Astrocyte of the hippocampus (primary cell): ENCODE measurements at places on chromosomes 16 and 17.
A peak's percentile ranks its signal among the peaks of the same experiment; 100 is the strongest.

GRCh38 chr17:2064980-2065785 lies 10.3 kb downstream of the HIC1 start:
- DNase-seq, result peak; percentile 60

DNA sequence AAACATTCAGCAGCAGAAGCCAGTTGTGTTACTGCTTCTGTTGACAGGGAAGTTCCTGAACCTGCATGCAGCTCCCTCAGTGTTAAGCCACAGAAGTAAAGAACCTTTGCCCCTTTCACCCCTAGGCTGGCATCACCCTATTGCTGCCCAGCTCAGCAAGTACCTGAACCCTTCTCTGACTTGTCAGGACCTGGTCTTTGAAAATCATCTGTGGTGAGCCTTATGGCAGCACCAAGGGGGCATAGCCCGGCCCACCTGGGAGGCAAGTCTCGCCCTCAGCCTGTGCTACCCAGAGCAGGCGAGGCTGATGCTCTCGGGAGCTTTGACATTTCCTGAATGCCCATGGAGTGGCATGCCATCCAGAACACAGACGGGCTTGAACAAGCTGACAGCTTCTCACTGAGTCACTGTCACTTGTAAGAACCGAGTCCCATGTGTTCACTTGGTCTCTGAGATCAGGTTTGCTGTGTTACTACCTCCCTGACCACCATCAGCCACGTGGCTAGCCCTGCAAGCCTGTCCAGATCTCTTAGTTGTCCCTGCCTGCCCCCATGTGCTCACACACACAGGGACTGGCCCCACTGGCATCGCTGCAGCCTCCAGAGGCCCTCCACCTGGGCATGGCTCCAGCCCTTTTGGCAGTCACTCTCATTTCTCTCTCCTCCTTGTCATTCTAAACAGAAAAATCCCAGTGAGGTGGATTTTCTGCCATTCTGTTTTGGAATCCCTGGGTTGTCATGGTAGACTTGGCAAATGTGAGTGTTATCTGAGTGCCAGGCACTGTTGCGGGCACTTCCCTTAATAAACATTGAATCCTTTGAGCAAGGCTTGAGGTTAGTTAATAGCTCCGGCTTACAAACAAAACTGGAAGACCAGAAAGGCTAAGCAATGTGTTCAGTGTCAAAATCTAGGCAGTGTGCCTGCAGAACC lies 2.9 kb upstream of the CARMIL2 start:
- DNase-seq, result peak; percentile 85

DNA sequence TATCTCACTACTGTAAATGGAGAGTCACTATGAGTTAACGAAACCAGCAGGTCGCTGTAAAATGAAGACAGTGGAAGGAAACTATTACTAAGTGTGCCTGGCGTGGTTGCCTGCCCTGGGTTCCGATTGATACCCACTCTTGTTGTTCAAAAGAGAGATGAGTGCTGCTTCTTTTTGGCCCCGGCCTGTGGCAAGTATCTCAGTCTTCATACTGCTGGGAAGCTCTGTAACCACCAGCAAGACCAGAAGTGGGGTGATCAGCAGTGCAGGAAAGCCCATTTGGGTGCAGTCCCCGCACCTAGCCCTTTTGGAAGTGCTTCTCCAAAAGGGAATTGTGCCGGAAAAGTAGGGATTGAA lies 104.5 kb downstream of the SNX29 start:
- DNase-seq, result no peak

- DNase-seq, result no peak
Observed at GRCh38 chr17:17028878-17029535, 13.2 kb upstream of the MPRIP start.

DNA sequence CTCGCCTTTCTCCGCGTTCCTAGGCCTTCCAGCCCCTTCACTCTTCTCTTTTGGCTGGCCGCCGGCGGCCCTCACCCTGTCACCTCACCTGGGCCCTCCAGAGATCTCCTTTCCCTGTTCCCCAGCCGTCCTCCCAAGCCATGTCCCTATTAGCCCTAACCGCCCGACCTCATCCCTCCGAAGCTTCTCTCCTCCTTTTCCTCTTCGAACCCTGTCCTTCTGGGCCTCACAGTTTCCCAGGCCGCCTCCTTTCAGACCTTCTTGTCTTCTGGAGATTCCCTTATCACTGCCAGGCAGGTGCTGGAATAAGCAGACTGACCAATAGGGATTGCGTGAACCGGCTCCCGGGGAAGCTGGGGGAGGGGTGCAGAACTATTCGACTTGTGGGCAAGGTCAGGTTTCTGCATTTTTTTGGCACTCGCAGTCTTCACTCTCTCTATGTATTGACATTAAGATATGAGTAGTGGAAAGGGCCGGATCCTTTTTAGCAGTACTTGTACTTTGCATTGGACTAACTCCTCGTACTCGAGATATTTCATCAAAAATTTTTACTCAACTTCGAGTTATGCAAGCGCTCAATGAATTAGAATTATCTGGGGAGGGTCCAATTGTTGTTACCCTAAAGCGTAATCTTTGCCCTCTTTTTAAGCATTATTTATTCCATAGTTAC lies 690 bp downstream of the RHOT1 start:
- DNase-seq, result peak; percentile 70

DNA sequence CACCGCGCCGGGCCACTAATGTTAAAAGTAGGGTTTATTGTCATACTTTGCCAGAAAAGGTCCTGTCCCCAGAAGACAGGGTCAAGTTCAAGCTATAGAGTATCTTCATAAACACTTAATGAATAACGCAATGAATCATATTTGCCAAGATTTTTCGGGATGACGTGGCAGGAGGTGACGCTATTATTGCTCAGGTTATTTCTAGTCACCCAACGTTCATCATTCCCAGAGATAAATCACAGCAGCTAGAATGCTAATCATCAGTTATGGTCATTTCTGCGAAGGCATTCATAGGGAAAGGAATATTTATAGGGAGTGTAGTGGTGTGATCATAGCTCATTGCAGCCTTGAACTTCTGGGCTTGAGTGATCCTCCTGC lies 2.0 kb downstream of the TMC5 start:
- no peak for DNase-seq

DNA sequence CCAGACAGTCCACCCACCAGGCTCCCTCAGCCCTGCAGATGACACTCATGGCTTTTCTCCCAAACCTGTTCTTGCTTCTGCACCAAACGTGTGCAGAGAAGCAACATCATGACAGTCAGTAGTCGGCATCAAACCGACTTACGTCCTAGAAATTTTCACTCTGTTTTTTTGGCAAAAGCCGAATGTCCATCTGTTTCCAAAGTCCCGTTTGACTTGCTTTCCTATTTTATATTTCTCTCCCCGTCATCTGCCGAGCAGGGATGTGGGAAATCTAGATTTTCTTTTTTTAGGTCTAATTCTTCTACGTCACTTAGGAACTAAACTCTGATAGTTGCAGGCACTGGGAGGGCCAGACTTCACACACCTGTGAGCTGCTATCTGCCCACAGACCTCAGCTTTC lies 104.9 kb downstream of the RMI2 start:
- no peak for DNase-seq

GRCh38 chr17:42068979-42069378 lies 18.6 kb upstream of the C17orf113 start:
- no peak for DNase-seq

GRCh38 chr17:50550661-50551432 lies 3.9 kb downstream of the SPATA20 start:
- peak; percentile 94 for DNase-seq

DNA sequence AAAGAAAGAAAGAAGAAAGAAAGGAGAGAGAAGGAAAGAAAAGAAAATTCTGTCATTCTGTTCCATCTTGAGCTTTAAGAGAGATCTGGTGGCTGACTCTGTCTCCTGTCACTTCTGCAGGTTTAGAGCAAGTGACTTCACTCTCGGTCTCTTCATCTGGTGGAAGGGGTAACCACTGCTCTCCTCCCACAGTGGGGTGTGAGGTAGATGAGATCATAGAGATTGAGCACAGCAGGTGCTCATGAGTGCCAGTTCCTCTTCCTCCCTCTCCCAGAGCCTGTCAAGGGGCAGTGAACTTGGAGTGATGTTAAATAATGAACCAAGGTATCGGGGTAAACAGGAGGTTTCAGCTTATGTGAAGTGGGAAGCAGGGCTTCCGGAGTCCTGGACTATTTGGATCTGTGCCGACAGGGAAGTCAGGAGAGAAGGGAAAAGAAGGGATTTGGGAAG lies 47.7 kb downstream of the BEAN1 start:
- DNase-seq, result no peak

GRCh38 chr17:57132663-57133062 lies 47.6 kb downstream of the AKAP1 start:
- no peak for DNase-seq

- no peak for DNase-seq
Observed at GRCh38 chr16:68973611-68974120, 130.3 kb downstream of the TANGO6 start.

GRCh38 chr16:67775273-67775672 lies 31.1 kb downstream of the RANBP10 start:
- no peak for DNase-seq

DNA sequence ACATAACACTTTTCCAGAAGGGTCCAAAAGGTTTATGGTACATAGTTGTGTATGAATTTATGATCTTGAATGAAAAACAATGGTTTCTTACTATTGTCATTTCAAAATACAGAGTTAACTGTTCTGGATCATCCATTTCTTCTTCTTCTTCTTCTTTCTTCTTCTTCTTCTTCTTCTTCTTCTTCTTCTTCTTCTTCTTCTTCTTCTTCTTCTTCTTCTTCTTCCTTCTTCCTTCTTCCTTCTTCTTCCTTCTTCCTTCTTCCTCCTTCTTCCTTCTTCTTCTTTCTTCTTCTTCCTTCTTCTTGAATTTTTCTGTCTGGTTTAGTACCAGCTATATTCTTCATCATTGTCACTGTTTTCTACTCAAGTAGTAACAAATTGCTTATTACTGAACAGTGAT lies 47.8 kb downstream of the TNRC6C start:
- no peak for DNase-seq

DNA sequence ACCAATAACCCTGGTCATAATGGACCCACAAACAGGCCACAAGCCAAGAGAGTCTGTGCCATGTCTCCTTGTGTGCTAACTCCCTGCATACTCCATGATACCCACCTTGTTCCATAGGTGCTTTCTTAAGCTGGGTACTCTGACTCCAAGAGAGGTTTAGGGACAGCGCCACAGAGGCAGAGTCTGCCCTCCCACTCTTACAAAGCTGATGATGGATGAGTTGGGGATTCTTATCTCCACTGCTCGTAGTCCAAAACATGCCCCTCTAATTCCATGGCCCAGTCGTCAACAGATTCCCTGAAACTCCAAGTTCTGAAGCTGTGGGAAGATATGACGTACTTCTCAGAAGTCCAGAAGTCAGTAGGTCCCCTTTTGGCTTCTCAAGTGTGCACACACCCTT lies 184.4 kb upstream of the CCL2 start:
- no peak for DNase-seq

GRCh38 chr17:37714897-37715296 lies 30.0 kb downstream of the HNF1B start:
- no peak for DNase-seq

- no peak for DNase-seq
Observed at GRCh38 chr17:57317079-57317478, 60.8 kb downstream of the MSI2 start.
